ENCODE measurements at places on chromosomes 5 and 9.

DNA sequence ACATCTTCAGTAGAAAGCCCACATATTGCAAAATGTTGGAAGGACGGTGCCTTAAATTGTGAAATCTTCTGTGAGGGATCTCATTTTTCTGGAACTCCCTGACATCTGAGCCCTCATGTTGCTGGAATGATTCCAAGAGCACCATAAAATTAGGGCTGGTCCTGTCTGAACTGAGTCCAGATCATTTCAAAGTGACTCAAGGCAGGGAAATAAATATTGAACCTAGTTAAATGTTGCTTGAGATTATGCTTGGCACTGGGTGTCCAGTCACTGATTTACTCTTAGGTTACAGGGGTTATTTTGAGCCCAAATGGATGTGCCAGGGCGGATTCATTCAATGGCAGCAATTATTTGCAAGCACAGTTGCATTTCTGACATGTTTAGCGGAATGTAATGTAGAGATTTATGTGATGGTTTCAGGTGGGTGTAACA is 437.0 kb downstream of the PIK3R1 start:
- peak; percentile 71 for DNase-seq

DNA sequence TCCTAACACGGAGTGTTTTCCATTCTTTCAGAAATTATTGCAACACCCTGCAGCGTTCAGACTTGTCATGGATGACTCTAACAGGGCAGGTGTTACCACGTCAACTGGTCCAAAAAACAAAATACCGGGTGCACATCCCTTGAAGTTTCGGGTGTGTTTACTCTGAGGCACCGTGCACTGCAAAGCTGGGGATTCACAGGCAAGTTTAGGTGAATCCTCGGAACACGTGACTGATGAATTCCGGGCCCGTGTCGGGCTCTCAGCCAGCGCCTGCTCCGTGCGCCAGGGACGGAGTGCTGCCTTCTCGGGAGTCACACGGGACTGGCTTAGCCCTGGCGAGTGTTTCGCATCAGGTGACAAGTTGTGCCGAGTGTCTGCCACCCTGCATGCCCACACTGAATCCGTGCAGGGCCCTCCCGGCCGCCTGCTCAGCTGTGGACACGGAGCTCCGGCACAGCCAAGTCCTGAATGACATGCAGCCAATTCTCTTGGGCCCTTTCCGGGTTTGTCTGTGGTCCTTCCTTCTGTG is 66.0 kb upstream of the IRX4 start:
- no peak for DNase-seq

DNA sequence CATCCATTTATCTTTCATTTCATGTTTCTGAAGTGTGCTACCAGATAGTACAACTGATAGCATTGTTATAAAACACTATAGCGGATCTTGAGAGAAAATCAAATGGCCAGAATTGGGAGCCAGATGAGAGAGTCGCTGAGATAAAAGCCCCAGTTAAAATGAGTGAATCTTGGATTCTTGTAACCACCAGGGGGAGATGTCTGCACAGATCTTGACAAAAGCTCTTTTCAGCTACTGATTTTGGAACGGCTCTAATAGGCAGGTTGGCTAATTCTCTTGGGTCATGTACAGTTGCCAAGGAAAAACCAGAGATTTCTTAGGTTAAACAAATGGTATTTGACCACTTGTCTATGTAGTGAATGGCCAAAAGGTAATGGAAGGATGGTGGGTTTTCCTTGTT is 21.7 kb downstream of the F2RL2 start:
- DNase-seq: peak; percentile 72

DNA sequence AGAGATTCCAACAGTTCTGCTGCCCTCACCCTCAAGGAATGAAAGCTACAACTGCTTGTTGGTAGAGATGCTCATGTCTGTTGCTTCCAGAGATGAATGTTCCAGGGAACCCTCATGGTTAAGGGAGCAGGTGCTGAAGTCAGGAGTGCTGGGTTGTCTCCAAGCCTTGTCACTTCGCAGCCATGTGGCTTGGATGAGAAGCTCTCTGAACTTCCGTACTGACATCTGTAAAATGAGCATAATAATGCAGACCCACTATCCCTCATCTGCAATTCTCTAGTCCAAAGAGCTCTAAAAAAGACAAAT is 133.3 kb upstream of the ADRA1B start:
- DNase-seq: no peak

DNA sequence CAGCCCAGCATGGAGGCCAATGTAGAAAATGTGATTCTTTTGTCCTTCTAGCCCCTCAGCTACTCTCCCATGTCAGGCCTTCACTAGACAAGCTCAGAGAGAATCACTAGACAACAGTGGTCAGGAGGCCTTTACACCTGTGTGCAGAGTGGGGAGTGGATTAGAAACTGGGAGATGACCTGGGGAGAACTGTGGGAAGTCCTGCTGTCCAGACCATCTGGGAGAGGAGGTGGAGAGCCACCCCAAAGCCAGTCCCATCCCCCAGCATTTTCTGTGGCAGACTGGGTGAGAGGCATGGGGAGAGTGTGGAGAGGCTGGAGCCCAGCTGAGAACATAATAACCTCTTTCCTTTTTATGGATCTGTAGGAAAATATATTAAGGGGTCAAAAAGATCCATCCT is 452.0 kb upstream of the DMAC1 start:
- DNase-seq: no peak

DNA sequence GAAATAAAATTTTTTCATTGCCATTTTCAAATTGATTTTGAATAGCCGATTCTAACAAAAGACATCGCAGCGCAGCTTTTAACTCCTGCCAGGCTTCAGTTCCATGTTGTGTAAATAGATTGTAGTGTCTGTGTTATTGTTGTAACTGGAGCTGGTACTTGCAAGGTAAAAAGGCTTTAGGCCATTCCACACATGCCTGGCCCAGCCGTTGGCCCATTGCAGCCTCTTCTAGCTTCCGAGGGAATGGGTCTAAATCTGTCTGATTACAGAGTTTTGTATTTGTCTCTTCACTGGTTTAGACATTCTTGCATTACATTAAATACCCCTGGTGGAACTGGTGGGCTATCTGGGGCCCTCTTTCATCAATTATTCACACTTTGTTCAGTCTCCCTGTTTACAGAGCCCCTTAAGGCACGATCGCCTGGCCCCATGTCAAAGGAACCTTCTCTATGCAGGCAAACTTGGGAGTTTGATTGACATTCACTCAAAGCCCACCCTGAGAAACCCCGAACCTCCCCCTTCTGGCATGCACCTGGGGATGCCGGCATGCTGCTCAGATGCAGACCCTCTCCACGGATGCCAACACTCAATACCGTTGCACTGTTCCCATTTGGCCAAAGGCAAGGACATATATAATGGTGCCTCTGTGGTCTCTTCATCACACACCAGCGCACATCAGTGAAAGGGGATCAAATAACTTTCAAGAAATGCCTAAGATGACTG is 281.7 kb upstream of the IRX2 start:
- DNase-seq: no peak

DNA sequence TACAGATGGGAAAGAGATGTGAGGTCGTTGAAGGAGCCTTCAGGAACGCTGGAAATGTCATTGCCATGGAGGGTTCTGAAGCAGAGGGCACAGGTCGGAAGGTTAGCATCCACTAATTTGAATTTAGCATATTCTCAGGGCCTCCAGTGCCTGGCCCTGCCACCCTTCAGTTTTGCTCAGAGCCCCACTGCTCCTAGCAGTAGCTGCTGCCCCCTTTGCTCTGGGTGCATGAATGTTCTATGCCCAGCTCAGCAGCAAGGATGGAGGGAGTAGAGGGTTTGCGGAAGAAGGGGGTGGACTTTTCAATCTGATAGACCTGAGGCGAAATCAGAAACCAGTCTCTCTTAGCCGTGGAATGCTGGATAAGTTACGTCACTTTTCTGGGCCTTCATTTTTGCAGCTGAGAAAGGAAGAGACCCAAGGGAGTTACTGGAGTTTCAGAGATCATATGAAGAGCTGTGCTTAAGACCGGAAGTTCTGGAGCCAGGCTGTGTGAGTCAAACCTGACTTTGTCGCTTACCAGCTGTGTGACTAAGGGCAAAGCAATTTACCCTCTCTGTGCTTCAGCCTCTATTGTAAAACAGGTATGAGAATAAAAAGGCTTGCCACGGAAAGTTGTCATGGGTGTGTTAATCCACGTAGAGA is 133.2 kb upstream of the PANK3 start:
- DNase-seq: peak; percentile 99

- DNase-seq: no peak
Observed at GRCh38 chr9:7783635-7784063, 15.9 kb downstream of the DMAC1 start.

GRCh38 chr9:38226491-38226951 is 157.5 kb upstream of the SHB start:
- no peak for DNase-seq

DNA sequence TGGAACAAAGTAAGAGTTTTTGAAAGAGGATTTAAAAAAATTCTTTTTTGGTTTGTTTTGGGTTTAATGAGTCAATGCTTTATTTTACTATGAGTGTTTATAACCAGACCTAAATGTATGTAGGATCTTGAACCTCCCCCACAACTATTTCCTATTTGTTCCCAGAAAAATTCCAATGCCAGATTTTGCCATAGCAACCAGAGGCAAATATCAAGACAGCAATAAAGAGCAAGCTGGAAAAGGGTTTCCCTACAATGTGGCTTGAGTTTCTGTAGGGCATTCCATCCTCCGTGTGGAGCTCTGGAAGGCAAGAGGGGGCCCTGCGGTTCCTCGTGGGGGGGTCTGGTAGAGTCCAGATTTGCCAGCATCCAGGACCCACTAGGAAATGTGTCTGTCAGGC is 27.8 kb upstream of the GDNF start:
- DNase-seq: peak; percentile 83

DNA sequence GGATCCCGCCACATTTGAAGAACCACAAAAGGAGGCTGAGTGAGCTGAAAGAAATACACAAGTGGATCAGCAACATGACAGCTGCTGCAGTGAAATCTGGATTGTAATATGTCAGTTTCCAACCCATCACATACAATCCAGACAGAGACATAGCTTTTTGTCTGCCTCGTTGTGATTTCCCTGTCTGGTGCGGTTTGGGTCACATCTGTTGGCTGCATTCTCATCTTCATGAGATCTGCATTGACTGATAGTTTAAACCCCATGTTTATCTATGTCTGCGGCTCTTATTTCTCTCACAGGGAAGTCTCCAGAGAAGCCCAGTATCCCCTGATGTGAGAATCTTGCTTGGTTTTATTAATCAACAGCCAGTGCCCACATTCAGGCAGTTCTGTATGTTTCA is 403.1 kb upstream of the ZNF608 start:
- DNase-seq: peak; percentile 74

DNA sequence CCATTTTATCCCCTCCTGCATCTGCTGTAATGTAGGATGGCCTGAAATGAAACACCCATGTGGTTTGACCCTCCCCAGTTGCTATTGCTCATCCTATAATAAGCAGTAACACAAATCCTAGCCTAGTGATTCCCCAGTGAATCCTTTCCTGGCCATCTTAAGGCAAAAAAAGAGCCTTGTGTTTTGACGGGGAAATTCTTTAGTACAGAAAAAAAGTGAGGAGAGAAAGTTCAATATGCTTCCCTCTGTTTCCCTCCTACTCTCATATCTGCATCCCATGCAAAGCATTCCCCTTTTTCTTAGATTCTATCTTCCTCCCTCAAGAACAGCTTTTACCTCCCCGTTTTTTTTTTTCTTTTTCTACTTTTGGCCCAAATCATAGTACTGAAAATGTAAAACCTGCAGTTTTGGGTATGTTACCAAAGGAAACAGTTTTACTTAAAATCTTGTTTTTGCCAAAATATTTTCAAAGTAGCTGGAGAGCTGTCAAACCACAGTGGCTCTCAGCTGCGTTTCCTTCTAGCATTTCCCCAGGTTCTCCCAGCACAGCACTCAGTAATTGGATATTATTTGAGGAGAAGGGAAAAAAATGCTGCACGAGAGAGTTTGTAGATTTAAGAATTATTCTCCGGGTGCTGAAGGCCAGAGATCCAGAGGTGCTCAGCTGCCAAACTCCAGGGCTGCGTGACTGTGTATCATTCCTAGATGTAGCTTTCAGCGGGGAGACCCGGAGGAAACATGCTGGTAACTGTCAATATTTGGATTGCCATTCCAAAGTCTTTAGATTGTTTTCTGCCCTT is 321.4 kb downstream of the NPR3 start:
- DNase-seq: peak; percentile 59

GRCh38 chr9:27090231-27090630 is 18.8 kb upstream of the TEK start:
- peak; percentile 17 for DNase-seq

- peak; percentile 91 for DNase-seq
Observed at GRCh38 chr5:163894645-163895044, 389.2 kb downstream of the MAT2B start.

DNA sequence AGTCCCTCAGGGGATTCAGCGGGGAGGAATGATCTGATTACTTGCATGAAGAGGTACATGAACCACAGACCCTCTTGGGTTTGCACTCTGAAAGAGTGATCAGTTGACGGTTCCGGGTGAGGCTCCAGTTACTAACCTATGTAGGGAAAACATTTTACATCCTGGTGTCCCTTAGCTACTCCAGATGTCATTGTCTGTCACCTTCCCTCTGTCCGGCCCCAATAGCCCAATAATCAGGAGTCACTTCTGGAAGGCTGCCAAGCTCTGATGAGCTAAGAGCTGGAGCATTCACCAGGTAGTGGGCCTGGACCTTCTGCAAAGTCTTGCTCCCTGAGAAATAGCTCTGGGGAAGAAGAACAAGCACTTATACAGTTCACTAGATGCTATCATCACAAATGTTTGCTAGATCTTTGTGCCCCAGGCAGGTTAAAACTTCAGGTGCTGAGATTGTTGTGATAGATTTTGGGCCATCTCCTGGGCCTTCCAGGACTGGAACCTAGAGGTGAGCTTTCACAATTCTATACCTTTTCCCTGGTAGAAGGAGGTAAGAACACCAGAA is 64.5 kb downstream of the ENTREP1 start:
- DNase-seq: no peak

- no peak for DNase-seq
Observed at GRCh38 chr5:148312153-148312552, at the start of gene SPINK7. SPINK7 (plus strand) TSS chr5:148312423; CDS start chr5:148312484, 61 bp downstream.

GRCh38 chr9:79111653-79112052 is 460.1 kb upstream of the TLE4 start:
- DNase-seq: no peak

DNA sequence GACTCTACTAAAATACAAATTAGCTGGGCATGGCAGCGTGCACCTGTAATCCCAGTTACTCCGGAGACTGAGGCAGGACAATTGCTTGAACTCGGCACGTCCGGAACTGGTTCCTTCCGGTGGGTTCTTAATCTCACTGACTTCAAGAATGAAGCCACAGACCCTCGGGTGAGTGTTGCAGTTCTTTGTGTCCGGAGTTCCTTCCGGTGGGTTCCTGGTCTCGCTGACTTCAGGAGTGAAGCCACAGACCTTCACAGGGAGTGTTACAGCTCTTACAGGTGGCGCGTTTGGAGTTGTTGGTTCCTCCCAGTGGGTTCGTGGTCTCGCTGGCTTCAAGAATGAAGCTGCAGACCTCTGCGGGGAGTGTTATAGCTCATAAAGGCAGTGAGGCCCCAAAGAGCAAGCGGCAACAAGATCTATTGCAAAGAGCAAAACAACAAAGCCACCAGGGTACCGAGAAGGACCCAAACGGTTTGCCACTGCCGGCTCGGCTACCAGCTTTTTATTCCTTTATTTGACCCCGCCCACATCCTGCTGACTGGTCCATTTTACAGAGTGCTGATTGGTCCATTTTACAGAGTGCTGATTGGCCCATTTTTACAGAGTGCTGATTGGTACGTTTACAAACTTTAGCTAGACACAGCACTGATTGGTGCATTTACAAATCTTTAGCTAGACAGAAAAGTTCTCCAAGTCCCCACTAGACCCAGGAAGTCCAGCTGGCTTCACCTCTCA is 28.6 kb upstream of the SLC6A19 start:
- DNase-seq: no peak

Measured in fibroblast of skin of right biceps (primary cell).